ENCODE measurements at places on chromosomes 2 and 18.

GRCh38 chr2:158509928-158510797 lies 53.4 kb downstream of the PKP4 start:
- no peak for DNase-seq

- no peak for DNase-seq
Measured at GRCh38 chr2:212549463-212549862, 10.9 kb upstream of the ERBB4 start.

DNA sequence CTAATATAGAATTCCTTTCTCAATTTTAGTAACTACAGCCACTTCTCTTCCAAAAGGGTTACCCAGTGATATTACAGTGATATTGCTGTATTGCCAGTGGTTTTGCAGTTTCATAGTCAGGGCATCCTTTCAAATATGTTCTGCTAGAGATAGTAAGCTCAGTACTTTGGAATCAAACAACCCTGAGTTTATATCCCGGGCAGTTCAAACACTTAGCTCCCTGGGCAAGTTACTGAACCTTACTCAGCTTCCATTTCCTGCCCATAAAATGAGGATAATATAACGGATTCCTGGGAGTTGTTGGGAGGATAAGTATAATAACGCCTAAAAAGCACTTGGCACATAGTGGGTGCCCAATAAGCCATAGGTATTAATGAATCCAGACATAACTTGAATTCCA lies 212.6 kb upstream of the PARD3B start:
- DNase-seq: no peak

- DNase-seq: no peak
Measured at GRCh38 chr2:609449-609848, 67.8 kb downstream of the TMEM18 start.

GRCh38 chr2:235877275-235877802 lies 290.8 kb downstream of the GBX2 start:
- no peak for DNase-seq

DNA sequence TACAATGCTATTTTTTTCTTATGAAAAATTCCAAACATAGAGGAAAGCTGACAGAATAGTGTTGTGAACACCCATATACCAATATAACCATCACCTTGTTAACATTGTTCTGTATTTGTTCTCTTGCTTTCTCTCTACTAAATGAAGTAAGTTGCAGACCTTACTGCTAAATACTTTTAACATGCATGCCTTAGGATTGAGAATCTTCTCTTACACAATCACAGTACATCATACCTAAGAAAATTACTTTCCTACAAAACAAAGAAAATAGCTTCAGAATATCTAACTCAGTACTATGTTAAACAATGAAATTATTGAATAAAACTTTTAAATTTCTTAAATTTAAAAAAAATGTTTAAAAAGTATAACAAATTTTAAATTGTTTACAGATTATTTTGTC lies 136.5 kb downstream of the UBR3 start:
- no peak for DNase-seq

GRCh38 chr18:27843783-27844777 lies 332.9 kb downstream of the CDH2 start:
- DNase-seq: no peak

GRCh38 chr2:101466426-101466825 lies 8.5 kb downstream of the RFX8 start:
- DNase-seq: no peak

GRCh38 chr2:20781656-20782265 lies 41.1 kb downstream of the LDAH start:
- no peak for DNase-seq

- DNase-seq: no peak
Measured at GRCh38 chr18:76134628-76135027, 360.4 kb downstream of the ZNF516 start.

GRCh38 chr2:23497063-23497462 lies 112.1 kb downstream of the KLHL29 start:
- no peak for DNase-seq

Data from amygdala (tissue), 56 donors.